Naive thymus-derived CD4-positive, alpha-beta T cell (primary cell): ENCODE measurements at places on chromosomes 1 and 21.

- no peak overlapping the region for H3K4me3 ChIP-seq
- H3K4me1 ChIP-seq = no peaks in the 10 kb centered on the region
- no peak for DNase-seq
- H3K27me3 ChIP-seq = no peaks in the 10 kb centered on the region
Measured at GRCh38 chr1:245583081-245583480, 428.3 kb downstream of the KIF26B start.

GRCh38 chr1:30706528-30706927 is 16.9 kb downstream of the MATN1 start:
- H3K27me3 ChIP-seq = no peaks in the 10 kb centered on the region
- DNase-seq = no peak
- H3K4me1 ChIP-seq = no peaks in the 10 kb centered on the region
- H3K4me3 ChIP-seq = no peak overlapping the region

GRCh38 chr1:25724201-25724600 is 75.8 kb upstream of the SELENON start:
- no peaks in the 10 kb centered on the region for H3K4me1 ChIP-seq
- H3K36me3 ChIP-seq = no peaks in the 10 kb centered on the region
- H3K4me3 ChIP-seq = no peak overlapping the region
- no peak overlapping the region for H3K27ac ChIP-seq
- H3K27me3 ChIP-seq = no peaks in the 10 kb centered on the region
- DNase-seq = no peak

DNA sequence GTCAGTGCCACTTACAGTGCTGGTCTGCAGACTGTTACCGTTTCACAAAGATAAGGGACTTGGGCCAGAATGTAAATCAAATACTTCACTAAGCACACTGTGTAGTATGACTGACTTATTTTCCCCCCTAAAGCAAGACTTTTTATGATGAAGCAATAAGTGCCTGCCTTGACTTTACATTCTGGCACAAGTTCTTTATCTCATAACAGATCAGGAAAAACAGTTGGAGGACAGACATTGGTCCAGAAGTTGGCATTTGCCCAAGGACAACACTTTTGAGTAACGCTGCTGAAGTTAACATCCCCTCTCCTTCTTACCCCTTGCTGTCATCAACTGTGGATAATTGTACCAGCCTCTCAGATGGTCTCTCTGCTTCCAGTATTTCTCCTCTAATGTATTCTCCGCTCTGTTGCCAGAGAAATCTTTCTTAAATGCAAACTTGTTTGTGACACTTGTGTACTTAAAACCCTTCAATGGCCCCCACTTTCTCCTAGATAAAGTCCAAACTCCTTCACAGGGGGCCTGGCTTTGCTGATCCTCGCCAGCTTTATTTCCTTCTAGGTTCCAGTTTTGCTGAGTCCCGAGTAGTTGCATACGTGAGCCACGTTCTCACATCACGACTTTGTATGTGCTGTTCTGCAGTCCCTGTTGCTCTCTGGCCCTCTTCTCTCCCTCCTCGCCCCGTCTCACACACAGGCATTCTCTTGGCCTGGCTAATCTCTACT is 45.7 kb downstream of the S1PR1 start:
- no peaks in the 10 kb centered on the region for H3K36me3 ChIP-seq
- DNase-seq = no peak
- H3K4me3 ChIP-seq = no peak overlapping the region
- peaks cover 92% of the 10 kb centered on the region for H3K4me1 ChIP-seq

GRCh38 chr1:243910607-243911006 is 60.6 kb upstream of the AKT3 start:
- H3K36me3 ChIP-seq = no peaks in the 10 kb centered on the region
- no peak overlapping the region for H3K27ac ChIP-seq
- H3K27me3 ChIP-seq = no peaks in the 10 kb centered on the region

- no peak for DNase-seq
- H3K36me3 ChIP-seq = no peaks in the 10 kb centered on the region
- no peak overlapping the region for H3K4me3 ChIP-seq
- no peak overlapping the region for H3K27ac ChIP-seq
Measured at GRCh38 chr1:15080328-15081007, 73.1 kb upstream of the TMEM51 start.

GRCh38 chr1:97919585-97920261 is 1.1 kb downstream of the DPYD start:
- peak overlapping the region; percentile 90 for H3K27ac ChIP-seq
- H3K27me3 ChIP-seq = no peaks in the 10 kb centered on the region
- peaks cover 17% of the 10 kb centered on the region for H3K4me1 ChIP-seq
- peak; percentile 21 for DNase-seq

DNA sequence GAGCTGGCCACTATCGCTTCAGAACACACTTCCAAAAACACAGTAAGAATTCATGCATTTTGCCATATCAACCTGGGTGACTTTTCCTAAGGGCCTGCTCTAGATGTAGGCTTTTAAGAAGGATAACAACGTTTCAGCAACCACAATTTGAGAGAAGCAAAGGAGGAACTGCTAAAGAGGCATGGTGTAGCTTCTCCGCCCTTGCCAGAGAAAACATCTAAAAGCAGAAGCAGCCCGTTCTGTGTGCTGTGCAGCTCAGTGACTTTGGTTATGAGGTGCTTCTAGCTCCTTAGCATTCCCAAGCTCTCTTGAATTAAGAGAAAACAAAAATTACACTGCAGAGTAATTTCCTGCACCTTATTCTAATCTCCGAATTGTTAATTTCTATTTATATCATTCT is 2.7 kb downstream of the PER3 start:
- H3K27ac ChIP-seq = no peak overlapping the region
- H3K4me3 ChIP-seq = no peak overlapping the region
- no peaks in the 10 kb centered on the region for H3K36me3 ChIP-seq
- no peak for DNase-seq

DNA sequence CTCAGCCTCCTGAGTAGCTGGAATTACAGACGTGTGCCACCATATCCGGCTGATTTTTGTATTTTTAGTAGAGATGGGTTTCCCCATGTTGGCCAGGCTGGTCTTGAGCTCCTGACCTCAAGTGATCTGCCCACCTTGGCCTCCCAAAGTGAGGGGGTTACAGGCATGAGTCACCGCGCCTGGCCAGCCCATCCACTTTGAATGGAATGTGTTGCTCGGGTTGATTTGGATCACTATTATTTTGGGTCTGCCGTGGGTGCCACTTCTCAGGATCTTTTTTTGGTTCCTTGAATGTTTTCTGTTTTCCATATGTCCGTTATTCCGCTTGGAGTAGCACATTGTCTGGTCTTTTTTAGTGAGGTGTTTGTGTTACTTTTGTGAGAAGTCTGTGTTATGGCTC is 17.0 kb downstream of the PCNT start:
- no peak for DNase-seq
- H3K27me3 ChIP-seq = no peaks in the 10 kb centered on the region
- H3K27ac ChIP-seq = no peak overlapping the region
- no peak overlapping the region for H3K4me3 ChIP-seq
- no peaks in the 10 kb centered on the region for H3K4me1 ChIP-seq
- peaks cover 49% of the 10 kb centered on the region for H3K36me3 ChIP-seq
